ENCODE measurements at places on chromosomes 13 and 19.
A peak's percentile ranks its signal among the peaks of the same experiment; 100 is the strongest.

DNA sequence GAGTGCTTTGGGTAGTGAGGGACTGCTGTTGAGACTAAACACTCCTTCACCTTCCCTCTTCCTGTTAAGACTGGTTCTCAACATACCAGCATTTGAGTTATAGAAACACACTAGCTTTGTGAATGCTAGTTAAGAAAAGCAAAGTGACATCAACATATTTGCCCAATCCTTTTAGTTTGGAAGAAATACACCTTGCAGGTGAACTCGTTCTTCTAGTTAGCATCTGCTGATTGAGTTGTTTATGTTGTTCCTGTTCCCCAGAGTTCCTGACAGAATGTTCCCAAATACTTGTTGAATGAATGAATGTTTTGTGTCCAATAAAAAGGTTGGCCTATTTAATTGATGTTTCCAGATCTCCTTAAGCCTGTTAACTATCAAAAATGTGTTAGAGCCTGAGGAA is 7.1 kb downstream of the LMO7 start:
- DNase-seq = no peak

DNA sequence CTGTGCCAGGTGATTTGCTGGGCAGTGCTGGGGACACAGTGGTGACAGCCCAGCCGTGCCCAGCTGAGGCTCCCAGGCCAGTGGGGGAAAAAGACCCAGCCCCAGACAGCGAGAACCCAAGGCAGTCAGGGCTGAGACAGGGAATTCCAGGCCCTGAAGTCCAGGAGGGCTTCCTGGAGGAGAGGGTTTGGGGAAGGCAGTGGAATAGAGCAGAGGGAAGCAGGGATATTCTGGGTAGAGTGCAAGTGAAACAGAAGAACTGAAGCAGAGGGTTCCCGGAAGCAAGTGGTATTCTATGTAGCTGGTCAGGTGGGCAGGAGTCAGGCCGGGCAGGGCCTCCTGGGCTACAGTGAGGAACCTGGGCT is 1.3 kb upstream of the CEACAM16 start:
- no peak for DNase-seq

GRCh38 chr19:17795495-17795856 is 538 bp downstream of the B3GNT3 start:
- DNase-seq = no peak

DNA sequence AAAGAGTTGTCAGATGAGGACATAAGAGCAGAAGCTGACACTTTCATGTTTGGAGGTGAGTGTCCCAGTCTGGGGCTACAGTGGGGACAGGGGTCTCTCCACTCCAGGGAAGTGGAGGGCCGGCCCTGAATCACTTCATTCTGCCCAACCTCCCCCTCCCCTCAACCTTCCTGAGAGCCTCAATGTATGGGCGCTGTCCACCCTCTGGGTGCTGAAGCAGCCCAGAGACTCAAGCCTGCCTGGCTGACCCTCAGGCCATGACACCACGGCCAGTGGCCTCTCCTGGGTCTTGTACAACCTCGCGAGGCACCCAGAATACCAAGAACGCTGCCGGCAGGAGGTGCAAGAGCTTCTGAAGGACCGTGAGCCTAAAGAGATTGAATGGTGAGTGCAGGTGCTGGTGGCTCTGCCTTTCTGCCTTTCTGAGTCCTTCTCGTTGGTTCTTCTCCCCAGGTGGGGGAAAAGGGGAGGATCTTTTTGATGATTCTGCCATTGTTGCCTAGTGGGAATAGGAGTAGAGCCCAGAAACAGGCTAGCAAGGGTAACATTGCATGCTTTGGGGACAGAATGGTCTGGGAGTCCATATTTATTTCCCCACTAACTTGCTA is 8.8 kb downstream of the CYP4F8 start:
- no peak for DNase-seq

DNA sequence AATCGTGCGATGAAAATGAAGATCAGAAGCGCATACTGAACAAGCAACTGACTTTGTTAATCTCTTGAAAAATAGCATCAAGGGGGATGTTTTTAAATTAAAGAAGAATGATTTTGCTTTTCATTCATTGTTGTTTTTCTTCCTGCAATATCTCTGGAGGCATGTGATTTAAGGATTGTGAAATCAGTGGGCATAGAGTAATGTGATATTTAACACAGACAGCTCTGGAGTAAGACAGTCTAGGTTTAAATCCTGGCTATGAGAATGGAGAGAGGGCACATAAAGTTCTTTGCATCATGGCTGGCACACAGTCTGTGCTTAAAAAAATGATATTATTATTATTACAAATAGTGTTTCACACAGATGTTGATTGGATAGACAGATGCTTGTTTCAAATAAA is 243.1 kb upstream of the NBEA start:
- DNase-seq = no peak

DNA sequence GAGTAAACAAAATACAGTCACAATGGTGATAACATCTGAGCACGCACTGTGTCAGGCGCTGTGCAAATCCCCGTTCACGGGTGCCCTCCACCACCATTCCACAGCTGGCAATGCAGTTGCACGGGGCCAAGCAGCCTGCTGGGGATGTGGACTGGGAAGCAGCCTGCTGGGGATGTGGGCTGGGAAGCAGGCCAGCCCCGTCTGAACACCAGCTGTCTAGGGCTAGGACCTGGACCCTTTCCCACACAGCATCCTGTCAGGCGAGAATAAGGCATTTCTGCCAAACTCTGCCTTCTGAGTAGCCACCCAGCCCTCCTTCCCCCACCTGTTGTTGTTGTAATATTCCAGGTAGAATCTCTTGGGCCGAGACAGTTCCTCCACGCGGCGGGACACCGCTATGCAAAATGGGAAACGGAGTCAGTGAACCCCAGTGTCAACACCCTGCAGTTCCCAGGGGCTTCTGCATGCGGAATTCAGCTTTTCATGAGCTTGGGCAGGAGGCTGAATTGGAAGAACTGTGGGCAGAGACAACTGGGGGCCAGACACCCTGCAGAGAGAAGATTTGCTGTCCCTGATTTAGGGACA is 27.8 kb upstream of the MIER2 start:
- DNase-seq = peak; percentile 83

DNA sequence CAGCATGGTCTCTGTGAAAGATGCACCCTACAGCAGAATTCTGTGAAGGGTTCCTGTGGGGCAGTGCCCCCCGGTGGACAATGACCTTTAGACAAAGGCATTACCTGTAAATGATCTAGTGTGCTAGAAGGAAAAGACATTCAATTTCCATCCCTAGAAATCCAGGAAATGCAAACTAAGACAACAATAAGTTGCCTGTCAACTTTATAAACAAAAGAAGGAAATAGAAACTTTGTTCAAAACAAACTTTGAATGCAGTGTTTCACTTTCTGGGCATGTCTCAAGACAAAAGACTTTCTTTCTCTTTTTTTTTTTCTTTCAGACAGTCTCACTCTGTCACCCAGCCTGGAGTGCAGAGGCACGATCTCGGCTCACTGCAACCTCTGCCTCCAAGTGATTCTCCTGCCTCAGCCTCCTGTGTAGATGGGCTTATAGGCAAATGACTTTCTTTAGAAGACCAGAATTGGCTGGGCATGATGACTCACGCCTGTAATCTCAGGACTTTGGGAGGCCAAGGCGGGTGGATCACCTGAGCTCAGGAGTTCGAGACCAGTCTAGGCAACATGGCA is 15.5 kb downstream of the TEX101 start:
- DNase-seq = no peak

DNA sequence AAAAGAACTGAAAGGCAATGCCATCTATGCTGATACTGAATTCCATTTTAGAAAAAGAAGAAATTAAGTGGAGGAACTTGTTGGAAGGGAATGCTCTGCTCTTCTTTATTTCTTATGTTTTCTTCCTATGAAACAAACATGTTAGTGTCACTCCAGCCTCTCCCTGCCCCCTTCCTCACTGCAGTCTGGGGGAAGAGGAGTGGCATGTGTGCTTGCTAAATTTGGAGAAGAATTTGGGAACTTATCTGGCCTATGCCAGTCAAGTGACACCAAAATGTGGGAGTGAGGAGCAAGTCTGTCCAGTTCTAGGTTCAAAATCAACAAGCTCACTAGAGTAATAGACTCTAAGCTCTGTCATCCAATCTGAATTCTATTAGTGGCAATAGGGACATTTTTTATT is 214.6 kb downstream of the RBM26 start:
- no peak for DNase-seq

DNA sequence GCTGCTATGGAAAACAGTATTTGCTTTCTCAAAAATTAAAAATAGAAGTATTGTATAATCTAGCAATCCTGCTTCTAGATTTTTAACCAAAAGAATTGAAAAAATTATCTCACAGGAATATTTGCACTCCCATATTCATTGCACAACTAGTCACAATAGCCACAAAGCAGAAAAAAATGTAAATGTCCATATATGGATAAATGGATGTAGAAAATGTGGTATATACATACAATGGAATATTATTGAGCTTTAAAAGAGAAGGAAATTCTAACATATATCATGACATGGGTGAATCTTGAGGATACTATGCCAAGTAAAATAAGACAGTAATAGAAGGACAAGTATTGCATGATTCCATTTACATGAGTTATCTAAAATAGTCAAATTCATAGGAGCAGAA is 2753.0 kb downstream of the PCDH9 start:
- DNase-seq = no peak

GRCh38 chr13:26596458-26596857 is 39.0 kb downstream of the WASF3 start:
- DNase-seq = no peak

DNA sequence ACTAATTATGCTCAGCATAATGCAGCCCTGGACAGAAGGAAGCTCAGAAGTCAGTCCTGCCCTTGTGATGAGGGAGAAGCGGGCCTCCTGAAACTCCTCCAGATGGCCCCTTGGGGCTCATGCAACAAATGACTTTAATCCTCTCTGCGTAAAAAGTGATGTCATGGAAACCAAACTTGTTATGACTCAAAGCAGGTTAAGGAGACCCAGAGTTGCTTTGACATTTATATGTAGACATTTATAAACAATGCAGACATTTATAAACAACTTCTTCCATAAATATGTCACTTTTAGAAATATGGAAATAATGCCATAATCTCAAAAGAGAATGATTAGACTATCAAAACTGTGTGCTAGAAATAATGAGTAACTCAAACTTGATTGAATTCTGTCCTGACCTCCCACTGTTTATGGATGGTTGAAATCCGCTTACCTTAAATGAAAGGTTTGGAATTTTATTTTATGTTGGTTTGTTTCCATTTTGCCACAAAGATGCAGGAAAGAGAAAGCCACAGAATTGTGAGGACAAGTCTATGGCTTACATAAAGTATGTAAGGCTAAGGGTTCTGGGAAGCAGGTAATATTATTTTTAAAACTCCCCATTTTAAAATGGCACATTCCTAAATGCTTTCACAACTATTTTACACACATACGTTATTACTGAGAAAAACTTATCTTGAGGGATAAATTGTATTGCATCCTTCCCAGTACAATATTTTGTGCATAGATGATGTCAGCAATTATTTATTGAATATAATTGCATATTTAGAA is 73.7 kb downstream of the CYSLTR2 start:
- no peak for DNase-seq

DNA sequence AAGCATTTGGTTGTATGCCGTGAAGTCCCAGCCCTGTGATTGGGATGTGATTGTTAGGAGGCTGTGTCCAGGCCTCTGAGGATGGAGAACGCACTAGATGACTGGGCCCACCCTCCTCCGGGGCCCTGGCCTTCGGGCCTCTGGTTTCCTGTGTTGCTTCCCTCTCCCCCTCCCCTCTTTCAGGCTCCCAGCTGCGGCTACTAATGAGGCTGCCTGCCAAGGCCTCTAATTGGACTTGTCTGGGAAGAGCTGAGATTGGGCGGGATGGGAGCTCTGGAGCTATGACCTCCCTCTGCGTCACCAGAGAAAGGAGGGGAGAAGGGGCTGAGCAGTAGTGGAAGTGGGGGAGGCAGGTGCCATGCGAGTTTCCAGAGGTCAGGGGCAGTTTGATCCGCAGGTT is 9.9 kb downstream of the PTH2 start:
- peak; percentile 70 for DNase-seq

DNA sequence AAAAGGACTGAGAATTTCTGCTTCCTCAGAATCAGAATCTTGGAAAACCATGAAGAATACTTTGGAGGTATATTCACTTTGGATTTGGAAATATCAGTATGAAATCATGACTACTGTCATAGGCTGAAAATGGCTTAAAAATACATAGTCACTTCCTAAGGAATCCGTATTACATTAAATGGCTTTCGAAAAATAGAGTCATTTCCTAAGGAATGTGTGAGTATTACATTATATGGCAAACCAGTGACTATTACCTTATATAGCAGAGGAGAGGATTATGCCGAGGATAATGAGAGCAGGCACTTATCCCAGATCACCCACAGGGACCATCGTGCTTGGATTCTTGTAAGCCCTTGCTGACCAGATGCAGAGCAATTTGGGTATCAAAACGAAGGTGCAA is 1471.8 kb downstream of the EFNB2 start:
- no peak for DNase-seq

DNA sequence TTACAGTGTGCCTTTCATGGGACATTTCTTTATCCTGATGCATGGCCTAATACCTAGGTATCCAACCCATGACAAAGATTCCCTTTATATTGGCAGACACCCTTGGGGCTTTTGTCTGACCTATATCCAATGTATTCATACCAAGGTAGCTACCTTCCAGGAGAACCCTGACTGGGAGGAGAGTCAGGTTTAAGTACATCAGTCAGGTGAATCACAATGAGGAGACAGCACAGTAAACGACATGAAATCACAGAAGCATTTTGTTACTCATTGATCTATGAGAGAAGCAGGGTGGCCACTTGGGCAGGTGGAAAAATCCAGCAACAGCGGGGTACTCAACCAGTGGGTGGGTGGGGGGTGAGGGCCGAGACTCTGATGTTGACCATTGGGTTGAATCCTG is 527.4 kb upstream of the ATXN8OS start:
- no peak for DNase-seq

DNA sequence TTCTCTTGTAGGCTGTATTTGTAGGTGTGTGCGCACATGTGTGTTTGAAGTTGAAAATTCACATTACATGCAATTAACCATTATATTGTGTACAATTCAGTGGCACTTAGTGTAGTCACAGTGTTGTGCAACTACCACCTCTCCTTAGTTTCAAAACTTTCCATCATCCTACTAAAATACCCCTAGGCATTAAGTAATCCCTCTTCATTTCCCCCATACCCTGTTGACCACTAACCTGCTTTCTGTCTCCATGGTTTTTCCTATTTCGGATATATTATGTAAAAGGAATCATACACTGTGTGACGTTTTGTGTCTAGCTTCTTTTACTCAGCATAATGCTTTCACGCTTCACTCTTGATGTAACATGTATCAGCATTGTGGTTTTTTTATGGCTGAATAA is 16.1 kb downstream of the LSM14A start:
- DNase-seq = no peak

DNA sequence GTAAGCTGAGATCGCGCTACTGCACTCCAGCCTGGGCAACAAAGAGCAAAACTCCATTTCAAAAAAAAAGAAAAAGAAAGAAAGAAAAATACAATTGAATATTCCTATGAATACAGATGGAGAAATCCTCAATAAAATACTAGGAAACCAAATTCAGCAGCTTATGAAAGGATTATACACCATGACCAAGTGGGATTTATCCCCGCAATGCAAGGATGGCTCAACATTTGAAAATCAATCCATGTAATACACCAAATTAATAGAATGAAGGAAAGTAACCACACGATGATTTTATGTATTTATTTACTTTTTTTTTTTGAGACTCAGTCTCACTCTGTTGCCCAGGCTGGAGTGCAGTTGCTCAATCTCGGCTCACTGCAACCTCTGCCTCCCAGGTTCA is 19.5 kb upstream of the TM6SF2 start:
- DNase-seq = no peak

Data from femur (tissue), 1 donor.